MG63 (cell line): ENCODE measurements at places on chromosomes 11 and 22.
A peak's percentile ranks its signal among the peaks of the same experiment; 100 is the strongest.

GRCh38 chr11:93784935-93785360 is 866 bp downstream of the MED17 start:
- DNase-seq = no peak

DNA sequence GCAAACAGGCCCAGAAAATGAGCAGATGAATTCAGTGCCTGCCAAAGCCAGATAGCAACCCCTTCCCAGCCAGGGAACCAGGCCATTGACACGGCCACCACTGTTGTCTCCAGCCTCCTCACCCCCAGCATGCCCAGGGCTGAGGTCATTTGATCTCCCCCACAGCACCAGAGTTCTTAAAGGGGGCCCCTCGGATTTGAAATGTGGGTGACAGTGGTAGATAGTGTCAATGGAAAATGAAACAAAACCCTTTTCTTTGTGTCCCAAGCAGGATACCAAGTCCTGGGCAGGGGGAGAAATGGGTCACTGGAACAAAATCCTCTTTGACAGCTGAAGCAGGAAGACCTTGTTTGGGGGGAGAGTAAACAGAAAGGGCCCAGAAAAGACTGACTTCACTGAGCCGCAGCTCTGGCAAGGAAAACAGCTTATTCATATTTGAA is 14.3 kb upstream of the ACCSL start:
- DNase-seq = no peak

DNA sequence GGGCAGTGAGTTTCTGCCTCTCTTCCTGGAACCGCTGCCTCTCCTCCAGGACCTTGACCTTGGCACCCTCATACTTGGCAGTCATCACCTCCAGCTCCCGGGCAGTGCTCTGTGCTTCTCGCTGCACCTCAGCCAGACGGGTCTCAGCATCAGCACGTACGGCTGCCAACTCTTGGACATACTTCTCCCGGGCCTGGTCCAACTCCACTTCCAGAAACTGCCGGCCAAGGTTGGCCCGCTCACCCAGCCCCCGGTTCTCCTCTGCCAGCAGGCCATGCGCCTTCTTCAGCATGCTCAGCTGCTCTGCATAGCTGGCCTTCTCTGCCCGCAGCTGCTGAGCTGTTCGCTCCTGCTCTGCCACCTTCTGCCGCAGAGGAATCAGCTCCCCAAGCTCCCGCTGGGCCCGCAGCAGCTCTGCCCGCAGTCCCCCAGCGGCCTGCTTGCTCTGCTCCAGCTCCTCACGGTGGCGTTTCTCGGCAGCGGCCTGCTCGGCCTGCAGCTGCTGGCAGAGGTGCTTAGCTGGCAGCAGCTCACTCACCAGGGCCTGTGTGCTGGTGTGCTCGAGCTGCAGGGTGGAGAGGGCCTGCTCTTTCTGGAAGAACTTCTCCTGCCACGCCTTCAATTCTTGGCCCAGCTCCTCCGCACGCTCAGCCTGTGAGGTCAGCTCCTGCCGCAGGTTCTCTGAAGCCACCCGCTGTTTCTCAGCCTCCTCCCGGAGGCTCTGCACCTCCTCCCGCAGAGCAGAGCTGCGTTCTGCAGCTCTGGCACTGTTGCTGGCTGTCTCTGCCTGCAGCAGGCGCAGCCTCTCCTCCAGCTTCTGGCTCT is 14.4 kb downstream of the IL18BP start:
- DNase-seq = peak; percentile 99

- peak; percentile 62 for DNase-seq
Observed at GRCh38 chr11:13440100-13440855, 22.7 kb downstream of the BTBD10 start.

DNA sequence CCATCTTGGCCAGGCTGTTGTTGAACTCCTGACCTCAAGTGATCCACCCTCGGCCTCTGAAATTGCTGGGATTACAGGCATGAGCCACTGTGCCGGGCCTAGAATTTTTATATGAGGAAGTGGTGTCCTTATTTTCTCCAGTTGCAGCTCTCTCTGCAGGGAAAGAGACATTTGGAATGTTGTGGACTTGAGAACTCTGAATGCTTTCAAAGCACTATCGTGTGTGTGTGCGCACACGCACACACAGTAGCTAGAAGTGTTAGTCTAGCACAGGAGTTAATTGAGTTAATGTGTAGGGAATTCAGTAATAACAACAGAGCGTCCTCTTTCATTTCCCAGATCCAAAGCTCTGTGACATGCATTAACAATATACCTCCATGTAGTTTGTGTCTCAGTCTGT is 164.0 kb upstream of the RASSF10 start:
- no peak for DNase-seq

GRCh38 chr11:123357353-123357989 is 72.6 kb upstream of the GRAMD1B start:
- no peak for DNase-seq

DNA sequence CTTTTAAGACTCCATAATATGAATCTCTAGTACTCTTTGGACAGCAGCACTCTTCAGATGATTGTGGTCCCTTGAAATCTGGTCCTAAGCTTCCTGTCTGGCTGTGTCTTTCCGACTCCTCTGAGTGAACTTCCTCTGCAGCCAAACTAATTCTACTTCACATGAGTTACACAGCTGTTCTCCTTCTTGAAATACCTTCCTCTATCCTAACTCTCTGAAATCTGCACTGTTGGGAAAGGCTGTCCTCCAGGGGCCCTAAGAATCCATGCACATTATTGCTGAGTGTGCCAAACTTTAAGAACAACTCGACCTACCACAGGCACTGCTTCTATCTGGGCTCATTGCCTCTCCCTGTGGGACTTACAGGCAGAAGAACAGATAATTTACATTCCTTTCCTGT is 217.3 kb upstream of the ARHGAP42 start:
- DNase-seq = no peak

DNA sequence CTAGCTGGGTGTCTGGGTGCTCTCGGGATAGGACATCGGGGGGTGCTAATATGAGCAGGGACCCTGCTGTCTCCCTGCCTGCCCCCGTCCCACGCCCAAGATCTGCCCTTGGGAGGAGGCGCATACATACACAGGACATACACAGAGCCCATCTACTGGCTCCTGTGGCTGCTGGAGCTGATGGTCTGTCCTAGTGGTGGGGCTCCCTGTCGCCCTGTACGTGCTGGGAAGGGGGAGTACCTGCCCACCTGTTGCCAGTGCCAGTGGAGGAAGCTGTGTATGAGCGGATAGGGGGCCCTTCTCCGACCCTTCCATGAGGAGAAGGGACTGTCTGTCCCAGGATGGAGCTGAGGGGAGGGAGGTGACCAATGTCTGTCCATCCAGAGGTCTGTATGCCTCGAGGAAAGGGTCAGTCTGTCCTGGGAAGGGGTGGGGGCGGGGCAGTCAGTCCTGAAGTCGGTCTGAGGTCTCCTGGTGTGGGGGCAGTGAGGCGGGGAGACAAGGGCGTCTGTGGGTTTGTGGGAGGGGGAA is 952 bp downstream of the TBC1D10A start:
- no peak for DNase-seq

GRCh38 chr22:20526305-20526627 is 18.9 kb downstream of the MED15 start:
- DNase-seq = no peak

- peak; percentile 57 for DNase-seq
Observed at GRCh38 chr11:75475767-75476650, 43.0 kb upstream of the KLHL35 start.

GRCh38 chr22:28442711-28443525 is 236.7 kb downstream of the TTC28 start:
- peak; percentile 32 for DNase-seq

DNA sequence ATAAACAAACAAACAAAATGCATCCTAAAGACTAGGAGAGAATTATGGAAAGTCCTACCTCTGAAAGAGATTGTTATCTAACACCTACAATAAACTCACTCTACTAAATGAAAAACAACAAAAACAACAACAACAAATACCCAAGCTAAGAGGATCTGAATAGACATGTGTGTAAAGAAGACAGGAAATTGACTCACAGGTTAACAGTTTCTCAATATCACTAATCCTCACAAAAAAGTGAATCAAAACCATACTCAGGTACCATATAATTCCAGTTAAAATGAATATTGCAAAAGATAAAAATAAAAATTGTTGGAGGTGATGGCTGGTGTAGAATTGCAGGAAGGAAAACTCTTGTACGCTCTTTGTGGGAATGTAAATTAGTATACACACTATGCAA is 110.4 kb upstream of the TOP3B start:
- no peak for DNase-seq

GRCh38 chr11:121041072-121041471 is 17.2 kb downstream of the TBCEL start:
- DNase-seq = no peak

DNA sequence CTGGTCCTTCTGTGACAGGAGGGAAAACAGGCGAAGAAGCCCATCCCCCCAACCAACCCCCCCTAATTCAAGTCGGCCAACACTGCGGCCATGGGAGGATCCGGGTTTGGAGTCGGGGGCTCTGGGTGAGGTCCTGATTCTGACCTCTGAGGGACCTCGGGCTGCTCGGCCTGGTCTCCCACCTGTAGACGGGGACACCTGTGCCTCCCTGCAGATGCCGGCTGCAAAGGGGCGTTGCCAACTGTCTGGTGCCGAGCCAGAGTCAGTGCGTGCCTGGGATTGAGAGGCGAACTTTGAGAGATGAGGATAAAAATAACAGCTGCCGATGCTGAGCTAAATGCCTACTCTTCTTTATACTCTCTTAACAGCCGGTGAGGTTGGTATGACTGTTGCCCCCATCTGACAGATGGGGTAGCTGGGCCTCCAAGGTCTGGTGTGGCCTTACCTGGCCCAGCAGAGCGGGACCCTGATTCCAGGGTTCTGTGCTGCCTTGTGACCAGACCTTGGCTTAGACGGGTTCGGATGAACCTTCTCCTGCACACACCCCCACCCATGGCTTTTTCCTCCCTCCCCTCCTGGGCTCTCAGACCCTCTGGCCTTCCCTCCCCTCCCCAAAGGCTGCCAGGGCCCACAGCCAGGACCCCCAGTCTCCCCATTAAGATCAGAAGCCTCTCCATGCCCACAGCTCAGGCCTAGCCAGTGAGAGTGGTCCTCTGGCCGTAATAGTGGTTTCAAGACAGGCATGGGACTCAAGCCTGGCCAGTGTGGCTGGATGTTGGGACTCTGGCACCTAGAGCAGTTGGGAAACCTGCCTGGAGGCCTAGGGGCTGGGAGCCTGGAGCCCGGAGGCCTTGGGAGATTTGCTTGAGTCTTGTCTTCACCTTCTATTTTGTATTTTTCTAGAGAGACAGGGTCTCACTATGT is 41.7 kb downstream of the KCNJ4 start:
- DNase-seq = no peak

- DNase-seq = no peak
Observed at GRCh38 chr22:19579880-19580279, 55.7 kb upstream of the CLDN5 start.

DNA sequence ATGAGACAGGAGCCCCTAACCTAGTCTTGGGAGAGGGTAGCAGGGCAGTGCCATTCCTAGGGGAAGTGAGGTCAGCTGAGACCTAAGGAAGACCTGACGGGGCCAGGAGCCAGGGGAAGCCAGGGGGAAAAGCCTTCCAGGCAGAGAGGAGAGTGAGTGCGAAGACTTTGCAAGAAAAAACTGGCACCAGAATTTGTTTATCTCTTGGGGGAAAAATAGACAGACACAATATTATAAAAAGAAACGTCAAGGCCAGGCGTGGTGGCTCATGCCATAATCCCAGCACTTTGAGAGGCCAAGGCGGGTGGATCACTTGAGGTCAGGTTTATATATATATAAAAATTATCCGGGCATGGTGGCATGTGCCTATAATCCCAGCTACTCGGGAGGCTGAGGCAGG is 26.9 kb upstream of the TESMIN start:
- no peak for DNase-seq

DNA sequence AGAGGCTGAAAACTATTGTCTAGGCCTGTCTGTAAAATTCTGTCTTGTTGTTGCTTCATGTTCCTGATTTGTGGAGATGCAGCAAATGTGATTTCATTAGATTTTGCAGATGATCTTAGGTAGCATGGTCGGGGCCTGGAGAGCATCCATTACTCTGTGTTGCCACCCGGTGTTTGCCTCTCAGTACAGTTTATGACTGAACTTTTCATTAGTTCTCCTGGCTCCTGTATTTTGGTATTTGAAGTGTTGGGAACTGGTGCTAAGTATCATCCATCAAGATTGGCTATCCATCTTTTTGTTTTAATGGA is 7.7 kb downstream of the YWHAH start:
- no peak for DNase-seq

GRCh38 chr11:95299078-95299679 is 68.2 kb upstream of the SESN3 start:
- DNase-seq = no peak
